NCI-H146 (cell line): ENCODE measurements at places on chromosomes 6 and 20.
A peak's percentile ranks its signal among the peaks of the same experiment; 100 is the strongest.

- DNase-seq, result peak; percentile 31
Measured at GRCh38 chr6:163191704-163192537, 222.6 kb upstream of the QKI start.

DNA sequence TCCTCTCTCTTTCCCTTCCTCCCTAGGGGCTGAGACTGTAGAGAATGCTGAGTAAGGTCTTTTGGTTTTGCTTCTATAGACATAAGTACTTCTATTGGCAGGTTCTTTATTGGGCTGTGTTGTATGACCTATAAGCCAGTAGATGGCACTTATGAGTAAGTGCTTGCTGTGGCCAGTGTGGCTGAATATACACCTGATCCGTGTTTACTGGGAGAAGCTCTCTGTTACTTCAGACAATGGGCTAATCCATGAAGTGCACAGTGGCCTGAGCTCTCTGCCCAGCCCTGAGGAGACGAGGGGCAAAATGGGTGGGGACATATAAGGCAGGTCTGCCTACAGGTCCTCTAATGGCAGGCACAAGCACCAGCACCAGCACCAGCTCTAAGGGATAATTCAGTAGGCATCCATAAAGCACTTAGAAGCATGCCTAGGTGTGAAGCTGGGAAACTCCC is 610.3 kb downstream of the RNF144B start:
- peak; percentile 80 for DNase-seq

- DNase-seq, result no peak
Measured at GRCh38 chr6:83711958-83712357, 3.1 kb upstream of the SNAP91 start.

DNA sequence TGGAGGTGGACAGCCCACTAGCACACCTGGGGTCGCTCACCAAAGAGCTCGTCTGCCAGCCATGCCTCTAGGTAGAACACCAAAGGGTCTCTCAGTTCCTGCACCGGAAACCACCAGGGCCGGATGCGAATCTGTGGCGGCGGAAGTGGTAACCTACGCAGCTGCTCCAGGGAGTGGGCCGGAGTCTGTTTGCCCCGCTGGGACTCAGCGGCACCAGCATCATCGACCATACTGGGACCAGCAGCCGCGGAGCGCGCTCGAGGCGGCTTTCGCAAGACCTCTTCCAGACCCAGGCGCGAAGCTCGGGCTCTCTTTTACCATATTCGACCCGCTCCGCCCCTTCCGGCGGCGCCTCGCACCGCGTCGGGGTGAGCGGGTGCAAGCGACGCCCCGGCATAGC is at the start of gene OOEP:
Gene OOEP, minus strand, starts transcription at position 335 of the 400 bp plus-strand sequence. Its CDS starts 105 bp downstream, at position 230.
- no peak for DNase-seq

- DNase-seq, result peak; percentile 10
Measured at GRCh38 chr20:4972506-4973251, 28.6 kb downstream of the SLC23A2 start.

DNA sequence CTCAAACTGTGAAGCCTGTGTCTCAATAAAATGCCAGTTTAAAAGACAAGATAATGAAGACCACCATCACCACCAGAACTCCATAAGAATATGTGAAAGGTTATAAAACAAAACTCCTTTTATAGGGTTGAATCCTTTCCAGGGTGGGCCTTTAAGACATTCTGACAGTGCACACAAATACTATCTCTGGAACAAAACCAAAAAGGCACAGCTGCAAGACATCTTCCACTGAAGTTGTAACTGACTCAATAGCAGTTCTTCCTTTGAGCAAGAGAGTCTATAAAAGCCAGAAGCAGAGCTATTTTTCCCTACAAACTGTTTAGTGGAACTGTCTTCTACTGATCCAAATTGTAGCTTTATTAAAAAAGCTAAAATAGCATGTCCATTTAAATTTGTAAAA is 81.6 kb downstream of the EPB41L2 start:
- no peak for DNase-seq

DNA sequence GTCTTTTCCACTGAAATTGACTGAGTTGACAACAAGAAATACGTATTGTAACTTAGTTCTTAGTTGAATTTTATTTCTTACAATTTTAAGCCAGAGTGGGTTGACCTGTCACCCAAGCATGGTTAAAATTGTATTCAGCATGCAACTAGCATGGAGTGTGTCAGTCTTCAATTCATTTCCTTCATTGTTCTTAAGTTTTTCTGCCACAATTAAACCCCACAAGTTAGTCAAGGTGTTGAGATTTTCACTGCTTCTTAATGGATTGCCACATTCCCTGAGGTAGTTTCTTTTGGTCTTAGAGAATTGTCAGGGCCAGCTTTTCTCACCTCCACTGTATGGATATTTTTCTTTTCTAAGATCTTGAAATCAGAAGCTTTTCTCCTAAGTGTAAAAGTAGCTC is 2.1 kb downstream of the PTPN1 start:
- DNase-seq, result no peak

DNA sequence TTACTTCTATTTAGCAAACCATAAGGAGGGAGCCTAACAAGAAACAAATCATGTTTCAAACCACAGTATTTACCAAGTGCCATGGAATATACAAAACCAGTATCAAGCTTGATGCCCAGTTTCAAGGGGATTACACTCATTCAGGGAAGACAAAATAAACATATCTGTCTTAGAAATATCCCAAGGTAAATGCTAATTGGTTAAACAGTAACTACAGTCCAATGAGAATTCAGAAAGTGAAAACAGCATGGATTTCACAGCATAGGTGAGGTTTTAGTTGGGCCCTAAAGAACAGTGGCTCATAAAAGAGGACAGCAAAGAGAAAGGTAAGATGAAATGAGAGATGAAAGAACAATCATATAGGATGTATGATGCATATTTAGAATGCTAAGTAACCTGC is 110.3 kb downstream of the CHD6 start:
- no peak for DNase-seq

- no peak for DNase-seq
Measured at GRCh38 chr6:131635384-131636340, 1.4 kb upstream of the ENPP3 start.

GRCh38 chr6:925656-926213 is 232.8 kb upstream of the EXOC2 start:
- no peak for DNase-seq

- no peak for DNase-seq
Measured at GRCh38 chr6:134394208-134394607, 76.3 kb upstream of the SGK1 start.

DNA sequence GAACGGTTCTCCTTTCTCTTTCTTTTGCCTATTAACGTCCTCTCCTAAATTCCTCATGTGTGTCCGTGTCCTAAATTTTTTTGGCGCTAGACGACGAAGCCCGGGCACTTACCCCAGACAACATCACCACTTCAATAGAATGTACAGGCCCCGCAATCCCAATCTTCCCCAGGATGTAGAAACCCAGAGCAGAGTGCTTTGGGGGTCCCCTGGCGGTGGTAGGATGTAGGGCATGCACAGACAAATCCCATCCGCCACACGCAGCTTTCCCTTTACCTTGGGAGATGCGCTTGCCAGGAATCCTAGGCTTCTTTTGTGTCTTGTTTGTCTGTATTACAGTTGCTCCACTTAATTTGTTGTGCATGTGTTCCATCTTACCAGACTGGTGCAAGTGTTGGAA is 417.3 kb upstream of the ARID1B start:
- no peak for DNase-seq

- DNase-seq, result peak; percentile 71
Measured at GRCh38 chr6:29933955-29934354, 8.4 kb upstream of the HLA-A start.

GRCh38 chr6:10779076-10779475 is 31.5 kb downstream of the TMEM14B start:
- no peak for DNase-seq

- DNase-seq, result peak; percentile 43
Measured at GRCh38 chr20:57953638-57954037, 243.8 kb upstream of the PMEPA1 start.

DNA sequence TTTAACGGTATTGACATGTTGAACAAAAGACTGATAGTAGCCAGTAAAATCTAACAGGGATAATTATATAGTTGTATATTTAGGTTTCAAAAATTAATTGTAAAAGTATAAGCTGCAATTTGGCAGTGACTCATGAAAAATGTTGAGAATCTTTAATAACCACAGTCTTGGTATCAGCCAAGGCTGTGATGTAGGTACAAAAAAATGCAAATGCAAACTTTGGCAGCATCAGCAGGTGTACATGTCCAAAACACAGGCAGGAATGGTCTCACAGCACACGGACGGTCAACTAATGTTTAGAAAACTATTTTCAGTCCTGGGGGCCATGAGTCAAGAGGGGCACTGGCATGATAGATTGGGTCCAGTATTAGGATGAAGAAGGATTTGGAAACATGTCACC is 58.5 kb upstream of the BEND3 start:
- no peak for DNase-seq

- DNase-seq, result no peak
Measured at GRCh38 chr6:158445426-158446085, 114.3 kb upstream of the TMEM181 start.

DNA sequence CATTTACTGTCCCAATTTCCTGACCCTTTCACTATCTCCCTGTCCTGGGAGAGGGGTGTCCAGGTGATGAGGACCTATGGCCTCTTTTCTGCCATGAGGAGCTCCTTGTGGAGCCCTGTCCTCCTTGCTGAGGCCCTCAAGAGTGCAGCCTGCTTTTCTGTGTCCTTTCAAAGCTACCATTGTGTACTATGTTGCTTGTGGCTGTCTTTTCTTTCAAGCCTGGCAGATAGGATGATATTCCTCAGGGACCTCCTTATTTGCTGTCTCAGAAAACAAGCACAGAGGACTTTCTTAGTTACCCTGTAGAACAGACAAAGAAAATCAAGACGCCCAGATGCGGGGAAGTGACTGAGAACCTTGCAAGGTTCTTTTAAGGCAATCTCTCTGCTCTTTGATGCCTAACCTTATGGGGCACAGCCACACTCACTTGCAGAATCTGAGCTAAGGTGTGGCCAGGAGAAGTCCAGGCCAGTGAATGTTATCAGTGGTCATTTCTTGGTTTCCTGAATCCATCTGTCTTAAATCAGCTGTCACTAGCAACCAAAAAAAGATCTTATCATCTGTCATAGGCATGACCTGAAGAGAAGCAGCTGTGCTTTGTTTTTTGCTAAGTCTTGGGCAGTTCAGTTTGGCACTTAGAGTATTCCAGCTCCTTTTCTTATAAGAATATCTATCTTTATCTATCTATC is 17.2 kb downstream of the CARMIL1 start:
- no peak for DNase-seq

- DNase-seq, result no peak
Measured at GRCh38 chr20:58328836-58329235, 19.3 kb downstream of the RAB22A start.
